Neuronal stem cell (in vitro differentiated cells): ENCODE measurements at places on chromosomes 2 and 18.

DNA sequence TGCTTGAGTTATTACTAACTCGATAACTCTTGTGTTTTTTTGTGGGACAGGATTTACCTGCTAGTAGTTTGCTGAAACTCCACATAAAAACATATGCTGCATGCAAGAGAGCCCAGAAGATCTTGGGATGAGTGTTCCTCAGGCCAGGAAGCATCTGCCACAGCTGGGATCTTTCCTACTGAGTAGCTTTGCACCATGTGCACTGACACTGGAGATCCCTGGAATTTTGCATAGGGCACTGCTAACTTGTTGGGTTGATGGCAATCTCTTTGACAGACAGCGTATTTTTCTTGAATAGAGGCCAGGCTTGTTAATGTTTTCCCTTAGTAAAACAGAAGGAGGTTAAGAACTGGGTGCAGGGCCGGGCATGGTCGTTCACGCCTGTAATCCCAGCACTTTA lies 808 bp upstream of the SERPINB11 start:
- DNase-seq, result no peak

- peak; percentile 8 for DNase-seq
Observed at GRCh38 chr2:188765522-188766470, 208.4 kb upstream of the COL3A1 start.

DNA sequence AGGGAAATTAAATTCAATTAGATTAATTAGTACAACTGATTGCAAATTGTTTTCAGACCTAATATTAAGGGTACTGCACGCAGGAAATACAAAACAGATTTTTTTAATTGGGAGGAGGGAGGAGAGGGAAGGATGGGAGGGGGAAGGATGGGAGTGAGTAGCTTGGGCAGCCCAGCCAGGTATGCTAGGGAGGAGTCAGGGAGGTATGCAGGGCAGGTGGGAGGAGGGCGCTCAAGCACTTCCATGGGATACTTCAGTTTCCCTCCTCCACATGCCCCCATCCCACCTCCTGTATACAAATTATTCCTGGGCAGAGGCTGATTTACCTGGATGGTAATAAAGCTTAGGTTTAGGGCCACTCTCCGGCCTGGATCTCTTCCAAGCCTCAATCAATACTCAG lies 76.6 kb upstream of the CAPN13 start:
- DNase-seq, result no peak

DNA sequence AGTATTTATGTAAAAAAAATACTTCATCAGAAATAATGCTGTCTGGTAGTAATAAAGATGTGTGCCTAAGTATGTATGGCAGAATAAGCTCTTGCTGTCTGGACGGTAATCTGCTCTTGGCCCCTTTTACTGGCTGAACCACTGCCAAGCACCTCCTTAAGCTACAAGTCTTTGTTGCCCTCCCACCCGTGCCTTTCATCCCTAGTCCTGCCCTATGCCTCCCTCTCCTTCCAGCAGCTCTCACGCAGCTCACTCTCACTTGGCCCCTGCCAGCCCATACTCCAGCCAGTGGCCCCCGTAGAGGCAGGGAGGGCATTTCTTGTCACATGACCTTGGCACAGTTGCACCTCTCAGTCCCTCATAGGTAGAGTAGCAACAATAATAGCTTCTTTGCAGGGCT lies 54.5 kb upstream of the NPAS2 start:
- DNase-seq, result no peak

DNA sequence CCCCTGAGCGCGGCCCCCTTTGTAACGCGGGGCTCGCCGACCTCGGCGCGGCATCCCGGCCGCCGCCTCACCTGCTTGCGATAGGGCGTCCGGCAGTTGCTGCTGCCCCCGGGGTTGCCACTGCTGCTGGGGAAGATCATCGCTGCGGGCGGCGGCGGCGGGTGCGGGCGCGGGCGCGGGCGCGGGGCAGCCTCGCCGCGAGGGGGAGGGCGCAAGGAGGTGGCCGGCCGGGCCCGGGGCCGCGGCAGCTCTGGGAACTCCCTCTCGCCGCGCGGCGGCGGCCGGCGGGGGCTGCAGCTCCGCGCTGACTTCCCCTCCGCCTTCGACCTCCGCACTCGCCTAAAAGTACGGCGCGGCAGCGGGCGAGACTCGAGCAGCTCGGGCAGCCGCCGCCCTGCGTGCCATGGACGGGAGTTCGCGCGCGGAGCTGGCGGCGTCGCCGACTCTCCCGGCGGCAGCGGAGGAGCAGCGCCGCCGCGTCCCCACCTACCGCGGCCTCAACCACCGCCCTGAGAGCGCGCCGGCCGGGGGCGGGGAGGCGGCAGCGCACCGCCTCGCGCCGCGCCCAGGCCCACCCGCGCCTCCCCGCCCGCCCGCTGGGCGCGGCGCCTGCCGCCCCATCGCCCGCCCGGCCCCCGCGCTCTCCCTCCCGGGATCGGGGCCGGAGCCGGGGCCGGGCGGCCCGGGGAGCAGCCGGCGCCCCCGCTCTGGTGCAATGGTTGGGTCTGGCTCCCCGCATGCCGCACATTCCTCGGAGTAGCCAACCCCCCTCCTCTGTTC lies 86.0 kb downstream of the RBMS1 start:
- DNase-seq, result peak; percentile 56

GRCh38 chr18:5309888-5310470 lies 14.5 kb upstream of the ZBTB14 start:
- no peak for DNase-seq

DNA sequence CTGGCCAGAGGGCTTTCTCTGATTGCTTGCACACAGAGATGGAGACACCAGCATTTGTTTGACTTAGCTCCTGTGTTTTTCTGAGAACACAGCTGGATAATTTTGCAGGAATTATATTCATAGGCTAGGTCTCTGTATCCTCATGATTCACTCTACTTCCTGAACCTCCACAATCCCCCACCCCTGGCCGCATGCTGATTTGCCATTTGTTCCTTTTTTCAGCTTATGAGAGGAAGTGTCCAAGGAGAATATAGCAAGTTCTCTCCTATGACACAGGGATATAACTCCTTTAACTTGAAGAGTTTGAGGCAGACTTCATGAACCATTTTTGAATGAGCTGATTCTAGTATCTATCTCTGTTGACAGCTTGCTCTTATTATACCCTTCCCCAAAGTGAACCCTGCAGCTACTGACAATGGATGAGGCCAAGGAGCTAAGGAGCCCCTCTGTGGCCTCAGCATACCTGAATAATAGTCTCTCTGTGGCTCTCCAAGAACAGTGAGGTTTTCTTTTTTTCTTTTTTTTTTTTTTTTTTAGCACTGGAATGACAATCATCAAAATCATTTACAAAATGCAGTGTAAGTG lies 15.4 kb downstream of the CAVIN2 start:
- DNase-seq, result no peak

- no peak for DNase-seq
Observed at GRCh38 chr2:17107151-17107550, 411.1 kb downstream of the RAD51AP2 start.

GRCh38 chr2:119071476-119071875 lies 87.1 kb downstream of the C1QL2 start:
- DNase-seq, result no peak

DNA sequence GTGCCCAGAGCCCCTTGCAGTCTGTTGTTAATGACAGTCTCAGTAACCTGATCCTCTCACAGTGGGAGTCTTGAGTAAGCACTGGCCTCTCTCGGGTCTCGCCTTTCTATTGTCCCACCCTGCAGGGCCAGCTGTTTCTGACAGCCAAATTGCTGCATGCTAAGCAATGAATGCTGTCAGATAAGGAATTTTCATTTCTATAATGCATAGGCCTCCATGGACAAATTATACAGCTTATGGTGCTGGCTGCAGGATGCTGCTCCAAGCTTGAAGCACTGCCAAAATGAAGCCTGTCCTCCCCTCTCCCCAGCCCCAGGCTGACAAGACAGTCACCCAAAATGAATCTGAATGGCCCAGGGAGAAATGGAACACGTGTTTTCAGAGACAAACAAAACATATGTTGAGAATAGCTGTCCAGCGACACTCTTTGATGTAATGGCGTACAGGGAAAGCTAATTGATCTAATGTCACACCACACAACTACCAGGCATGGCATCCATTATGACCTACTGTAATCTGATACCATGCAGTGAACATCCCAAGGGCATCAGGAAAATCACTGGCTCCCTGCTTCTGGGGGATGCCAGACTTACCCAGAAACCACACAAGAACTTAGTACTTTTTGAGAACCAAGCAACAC lies 36.8 kb downstream of the ACVR1 start:
- peak; percentile 85 for DNase-seq

GRCh38 chr2:162888652-162889051 lies 50.1 kb upstream of the KCNH7 start:
- no peak for DNase-seq

- no peak for DNase-seq
Observed at GRCh38 chr2:46498681-46499080, 19.3 kb downstream of the TMEM247 start.

DNA sequence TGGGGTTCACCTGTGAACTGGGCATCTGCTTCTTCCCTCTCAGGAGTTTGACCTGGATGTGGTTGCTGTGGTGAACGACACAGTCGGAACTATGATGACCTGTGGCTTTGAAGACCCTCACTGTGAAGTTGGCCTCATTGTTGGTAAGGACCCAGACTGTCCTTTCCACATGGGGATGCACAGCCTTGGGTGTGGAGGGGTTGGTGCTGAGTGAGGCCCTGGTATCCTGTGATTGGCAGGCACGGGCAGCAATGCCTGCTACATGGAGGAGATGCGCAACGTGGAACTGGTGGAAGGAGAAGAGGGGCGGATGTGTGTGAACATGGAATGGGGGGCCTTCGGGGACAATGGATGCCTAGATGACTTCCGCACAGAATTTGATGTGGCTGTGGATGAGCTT lies 52.3 kb downstream of the HK2 start:
- DNase-seq, result no peak

DNA sequence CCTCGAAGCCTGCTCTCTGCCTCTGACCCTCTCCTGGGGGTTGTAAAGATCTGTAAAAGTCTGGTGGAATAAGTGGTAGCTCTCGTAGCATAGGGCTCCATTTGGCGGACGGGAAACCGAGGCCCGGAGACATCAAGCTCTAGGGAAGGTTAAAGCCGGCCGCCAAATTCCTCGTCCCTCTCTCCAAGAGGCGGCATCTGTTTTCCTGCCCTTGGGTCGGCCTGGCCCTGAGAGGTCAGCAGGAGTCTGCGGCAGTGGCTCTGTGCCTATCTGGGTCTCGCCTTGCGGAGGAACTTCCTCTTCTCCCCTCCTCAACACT lies 72.4 kb downstream of the TEX51 start:
- no peak for DNase-seq

- DNase-seq, result no peak
Observed at GRCh38 chr2:181546086-181546485, 88.9 kb downstream of the ITGA4 start.

DNA sequence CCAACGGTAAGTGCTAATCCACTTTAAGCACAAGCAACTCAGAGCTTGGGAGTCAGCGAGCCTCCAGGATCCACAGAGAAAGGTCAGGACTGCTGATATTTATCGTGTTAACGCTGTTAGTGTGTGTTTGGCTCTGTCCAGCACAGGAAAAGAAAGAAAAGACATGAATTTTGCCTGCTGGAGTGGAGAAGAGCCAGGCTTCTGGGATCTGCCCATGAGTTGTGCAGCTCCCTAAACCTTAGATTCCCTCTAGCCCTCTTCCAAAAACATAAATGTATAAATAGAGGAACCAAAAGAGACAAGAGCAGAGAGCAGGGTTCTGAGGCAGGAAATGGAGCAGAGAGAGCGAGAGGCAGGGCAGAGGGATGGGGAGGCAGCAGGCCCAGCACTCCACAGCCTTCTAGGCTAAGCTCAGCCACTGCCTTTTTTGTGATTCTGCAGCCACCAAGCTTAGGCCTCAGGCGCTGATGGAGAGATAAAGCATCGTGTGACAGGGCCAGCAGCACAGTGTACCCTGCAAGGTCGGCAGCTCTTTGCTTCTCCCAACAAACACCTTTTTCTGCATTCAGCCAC lies 14.5 kb upstream of the MAT2A start:
- no peak for DNase-seq

GRCh38 chr18:48408111-48408726 lies 964 bp downstream of the ZBTB7C start:
- no peak for DNase-seq

DNA sequence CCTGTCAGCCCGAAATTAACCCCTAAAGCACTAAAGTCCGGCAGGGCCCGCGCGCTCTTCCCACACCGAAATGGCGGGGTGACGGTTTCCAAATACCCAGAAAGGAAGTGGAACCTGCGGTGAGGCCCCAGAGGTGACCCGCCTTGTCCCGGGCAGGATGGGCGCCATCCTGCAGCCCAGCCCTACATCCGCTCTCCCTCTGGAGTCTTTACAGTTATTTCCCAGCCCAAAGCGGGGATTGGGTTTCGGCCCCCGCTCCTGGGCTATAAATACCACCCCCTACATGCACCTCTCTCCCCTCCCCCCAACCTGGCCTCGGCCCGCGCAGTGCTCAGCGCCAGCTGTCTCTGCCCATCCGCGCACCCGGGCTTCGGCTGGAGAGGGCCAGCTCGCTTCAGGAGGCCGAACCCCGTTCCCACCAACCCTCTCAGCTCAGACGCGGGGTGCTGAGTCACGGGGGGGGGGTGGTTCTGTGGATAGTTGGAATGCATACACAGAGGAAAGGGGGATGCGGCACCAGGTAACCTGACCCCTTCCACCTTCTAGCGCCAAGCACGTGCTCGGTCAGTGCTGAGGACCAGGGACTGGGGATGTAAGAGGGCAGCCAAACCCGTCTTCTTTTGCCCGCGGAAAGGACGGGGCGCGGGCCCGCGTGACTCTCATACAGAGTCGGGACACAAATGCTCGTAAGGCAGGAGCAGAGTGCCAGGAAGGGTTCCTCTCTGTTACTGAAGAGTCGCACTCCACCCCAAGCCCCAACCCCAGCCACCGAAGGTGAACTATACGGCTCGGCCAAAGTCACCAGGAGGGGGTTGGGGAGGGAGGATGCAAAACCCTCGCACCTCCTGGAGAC lies at the start of gene TUBA4B:
Gene TUBA4B, plus strand, starts transcription at position 344 of the 853 bp plus-strand sequence. Its CDS starts 165 bp downstream, at position 509.
- DNase-seq, result no peak

DNA sequence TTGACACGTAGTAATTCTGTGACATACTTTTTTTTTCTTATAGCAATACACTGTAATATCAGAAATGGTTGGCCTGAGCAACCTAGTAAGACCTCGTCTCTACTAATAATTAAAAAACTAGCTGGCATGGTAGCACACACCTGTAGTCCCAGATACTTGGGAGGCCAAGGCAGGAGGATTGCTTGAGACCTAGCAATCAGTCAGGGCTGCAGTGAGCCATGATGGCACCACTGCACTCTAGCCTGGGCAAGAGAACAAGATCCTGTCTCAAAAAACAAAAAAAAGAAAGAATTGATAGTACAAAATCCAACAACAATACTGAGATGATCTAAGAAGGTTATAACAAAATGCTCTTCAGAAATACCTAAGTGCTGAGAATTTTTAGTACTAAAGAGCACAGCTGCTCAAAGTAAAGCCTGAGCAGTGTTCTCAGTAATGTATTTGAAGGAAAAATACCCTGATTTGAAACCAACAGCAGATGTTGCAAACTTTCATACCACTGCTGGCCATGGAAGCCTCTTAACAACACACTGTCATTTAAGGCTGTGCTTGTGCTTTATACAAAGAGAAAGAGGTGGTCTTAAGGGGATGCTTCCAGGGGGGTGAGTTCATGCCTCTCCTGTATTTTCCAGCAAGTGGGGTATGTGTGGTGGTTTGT lies 132.6 kb upstream of the CDCA7 start:
- DNase-seq, result no peak

- DNase-seq, result no peak
Observed at GRCh38 chr2:128563348-128563687, 244.7 kb upstream of the HS6ST1 start.
